ENCODE measurements at places on chromosomes 2 and 18.

- no peak for DNase-seq
Measured at GRCh38 chr2:207478572-207478971, 51.2 kb upstream of the CREB1 start.

GRCh38 chr2:218014706-218015585, 12.2 kb upstream of the TNS1 start:
- no peak for DNase-seq

DNA sequence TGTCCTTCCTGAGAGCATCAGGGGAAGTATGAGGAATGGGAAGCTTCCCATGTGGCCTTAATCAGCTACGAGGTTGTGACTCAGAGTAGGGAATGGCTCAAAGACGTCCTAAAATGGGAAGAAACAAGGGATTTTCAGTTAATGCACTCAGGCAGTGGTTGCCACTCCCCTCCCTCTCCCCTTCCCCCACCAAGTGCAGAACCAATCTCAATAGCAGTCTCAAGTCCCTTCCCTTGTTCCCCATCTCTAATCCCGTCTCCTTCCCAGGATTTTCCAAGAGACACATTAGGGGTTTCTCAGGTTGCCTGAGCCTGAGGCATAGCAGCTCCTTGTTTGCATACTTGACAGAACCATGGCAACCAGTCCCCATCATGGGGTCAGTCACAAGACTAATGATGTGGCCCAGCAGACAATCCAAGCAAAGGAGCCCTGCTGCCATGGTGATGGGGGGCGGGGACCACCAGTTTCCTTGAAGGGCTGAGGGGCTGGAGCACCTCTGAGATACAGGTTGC, 18.2 kb upstream of the RESP18 start:
- DNase-seq = no peak

DNA sequence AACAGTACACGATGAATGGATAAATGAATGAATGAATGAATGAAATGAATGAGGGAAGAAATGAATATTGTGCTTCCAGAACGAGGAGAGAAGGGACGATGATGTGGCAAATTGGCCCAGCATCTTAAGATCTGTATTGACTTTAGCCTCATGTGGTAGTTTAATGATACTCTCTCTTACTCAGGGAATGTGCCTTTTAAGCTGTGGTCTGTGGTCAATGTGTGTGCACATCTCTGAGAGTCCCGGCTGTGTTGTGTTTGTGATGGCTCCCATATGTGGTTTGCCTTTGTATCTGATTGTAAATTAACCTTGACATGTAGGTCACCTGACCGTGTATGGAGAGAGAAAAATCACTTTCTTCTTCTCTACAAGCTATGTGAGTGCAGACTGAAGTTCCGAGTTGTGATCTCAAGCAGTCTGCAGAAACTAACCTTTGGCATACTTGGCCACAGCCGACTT, 91.2 kb downstream of the NEDD4L start:
- DNase-seq = no peak

DNA sequence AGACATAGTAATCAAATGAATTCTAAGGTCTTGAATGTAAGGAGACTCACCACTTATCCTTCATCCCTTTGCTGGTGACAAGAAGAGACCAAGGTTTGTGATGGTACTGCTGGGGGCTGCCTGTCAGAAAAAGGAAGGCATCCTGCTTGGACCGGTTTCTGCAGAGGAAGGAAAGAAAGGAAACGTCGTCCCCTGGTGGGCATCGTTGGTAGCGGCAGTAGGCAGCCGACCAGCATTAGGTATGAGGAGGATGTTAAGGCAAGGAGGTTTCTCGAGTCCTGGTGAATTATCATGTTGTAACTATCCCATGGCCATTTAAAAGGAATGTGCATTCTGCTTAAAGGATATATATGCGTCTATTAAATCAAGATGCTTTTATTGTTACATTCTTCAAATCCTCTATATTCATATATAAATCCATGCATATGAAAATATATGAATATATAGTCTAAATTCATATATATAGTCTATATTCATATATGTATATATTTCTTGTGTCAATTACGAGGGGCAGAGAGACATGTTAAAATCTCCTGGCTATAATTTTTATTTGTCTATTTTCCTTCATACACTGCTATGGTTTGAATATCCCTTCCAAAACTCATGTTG, 94.4 kb upstream of the TGFA start:
- peak; percentile 39 for DNase-seq

- DNase-seq = no peak
Measured at GRCh38 chr2:212727751-212728150, 189.1 kb upstream of the ERBB4 start.

- no peak for DNase-seq
Measured at GRCh38 chr2:25397777-25398176, 56.1 kb upstream of the DNMT3A start.

DNA sequence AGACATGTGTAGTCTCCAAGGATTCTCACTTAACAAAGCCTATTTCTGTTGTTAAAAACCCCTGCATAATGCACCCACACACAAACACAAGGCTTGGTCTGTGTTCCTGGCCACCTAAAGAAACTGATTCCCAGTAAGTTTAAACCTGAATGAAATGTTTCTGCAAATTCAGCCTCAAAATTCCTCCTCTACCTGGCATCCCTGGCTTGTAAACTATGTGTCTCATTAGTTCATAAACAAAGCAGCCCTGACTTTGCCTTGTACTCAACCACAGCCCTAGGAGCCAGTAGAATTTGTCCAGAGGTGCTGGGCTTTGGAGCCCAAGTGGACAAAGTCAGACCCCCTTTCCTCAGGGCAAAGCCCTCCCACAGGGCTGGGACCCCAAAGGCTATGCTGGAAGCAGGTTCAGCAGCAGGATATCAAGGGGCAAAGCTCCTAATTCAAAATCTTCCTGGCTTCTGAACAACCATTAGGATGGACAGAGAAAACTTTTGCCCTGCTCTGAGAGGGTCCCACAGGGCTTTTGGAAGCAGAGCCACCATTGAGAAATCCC, 2.6 kb upstream of the HOXD13 start:
- DNase-seq = no peak

GRCh38 chr18:12841070-12841469, 43.0 kb downstream of the PTPN2 start:
- no peak for DNase-seq

DNA sequence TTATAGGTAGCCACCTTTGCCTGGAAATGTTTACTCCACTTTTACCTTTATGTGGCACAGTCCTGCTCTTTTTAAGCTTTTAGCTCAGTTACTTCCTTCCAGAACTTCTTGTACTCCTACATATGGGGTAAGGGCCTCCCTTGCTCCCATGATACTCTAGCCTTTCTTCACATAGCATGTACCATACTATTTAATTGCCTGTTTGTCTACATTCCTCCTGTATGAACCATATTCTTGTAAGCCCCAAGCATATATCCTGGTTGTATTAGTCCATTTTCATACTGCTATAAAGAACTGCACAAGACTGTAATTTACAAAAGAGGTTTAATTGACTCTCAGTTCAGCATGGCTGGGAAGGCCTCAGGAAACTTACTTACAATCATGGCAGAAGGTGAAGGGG, 90.6 kb upstream of the VWC2L start:
- no peak for DNase-seq

- DNase-seq = no peak
Measured at GRCh38 chr18:62198259-62198658, 11.2 kb downstream of the RELCH start.

DNA sequence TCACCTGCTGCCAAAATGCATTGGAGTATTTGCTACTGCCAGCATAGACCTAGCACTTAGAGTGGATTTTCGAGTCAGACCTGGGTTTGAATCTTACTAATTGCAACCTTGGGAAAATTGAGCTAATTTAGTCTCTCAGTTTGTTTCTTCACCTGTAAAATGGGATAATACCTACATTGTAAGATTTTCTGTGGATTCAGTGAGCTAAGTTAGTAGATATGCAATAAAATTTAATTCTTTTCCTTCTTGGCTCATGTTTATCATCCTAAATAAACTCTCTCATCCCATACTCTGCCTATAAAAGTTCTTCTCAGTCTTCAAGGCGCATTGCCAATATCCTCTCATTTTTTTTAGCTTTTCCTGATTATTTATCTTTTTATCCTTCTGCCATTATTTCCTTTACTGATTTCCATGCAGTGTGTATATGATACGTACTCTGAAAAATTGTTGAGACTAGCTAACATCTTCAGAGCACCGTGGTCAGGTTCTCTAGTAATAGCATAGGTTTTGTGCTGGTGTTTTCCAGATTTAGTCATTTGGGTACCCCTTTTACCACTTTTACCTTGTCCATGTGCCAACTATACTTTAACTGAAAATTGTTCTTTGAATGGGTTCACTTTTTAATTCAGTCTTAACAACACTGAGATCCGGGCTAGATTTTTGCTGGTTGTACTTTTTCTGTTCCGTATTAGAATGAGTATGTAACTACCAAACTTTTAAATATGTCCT, 7.3 kb downstream of the CEP192 start:
- DNase-seq = no peak

DNA sequence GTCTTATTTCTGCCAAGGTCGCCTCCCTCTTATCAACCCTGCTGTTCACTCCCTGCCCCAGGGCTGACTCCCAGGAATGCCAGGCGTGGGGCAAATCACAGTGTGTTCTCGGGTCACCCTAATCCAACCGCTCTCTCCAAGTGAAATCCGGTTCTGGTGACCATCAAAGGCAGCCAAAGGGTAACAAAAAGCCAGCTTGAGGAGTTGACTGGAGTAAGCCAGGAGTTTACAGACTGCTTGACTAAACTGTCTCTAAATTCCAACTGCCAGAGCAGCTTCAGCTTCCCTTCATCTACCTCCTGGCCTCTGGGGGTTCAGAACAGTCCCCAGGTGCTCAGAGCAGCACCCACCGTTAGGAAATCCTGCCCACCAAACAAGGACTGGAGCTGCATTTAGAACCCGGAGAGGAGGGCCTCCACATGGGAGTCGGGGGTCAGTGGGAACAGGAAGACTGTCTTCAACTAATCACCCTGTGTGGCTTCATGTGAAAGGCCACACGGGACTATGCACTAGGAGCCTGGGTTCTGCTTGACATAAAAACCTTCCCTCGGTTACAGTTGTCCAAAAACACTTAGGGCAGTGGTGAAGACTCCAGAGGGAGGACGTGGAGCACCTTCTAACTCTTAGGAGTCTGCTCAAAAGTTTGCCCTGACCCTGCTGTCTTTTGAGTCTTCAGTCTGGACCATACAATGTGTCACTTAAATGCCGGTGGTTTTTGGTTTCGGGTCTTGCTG, 24.2 kb upstream of the MCFD2 start:
- no peak for DNase-seq

DNA sequence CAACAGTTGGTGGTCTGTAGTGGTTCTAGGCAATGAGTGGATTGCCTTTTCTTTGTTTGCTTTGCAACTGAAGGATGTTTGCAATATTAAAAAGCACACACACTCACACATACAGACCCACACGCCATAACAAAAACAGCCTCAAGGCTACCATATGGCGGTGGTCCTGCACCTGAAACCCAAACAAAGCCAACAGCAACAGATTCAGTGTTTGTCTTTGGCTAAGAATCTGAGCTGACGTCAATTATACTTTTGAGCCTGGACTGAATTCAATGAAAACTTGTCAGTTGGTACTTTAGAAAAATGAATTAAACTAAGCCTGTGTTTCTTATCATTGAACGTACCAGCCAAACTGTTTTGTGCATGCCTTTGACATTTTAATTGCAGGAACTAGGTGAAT, 65.0 kb upstream of the NYAP2 start:
- DNase-seq = no peak

DNA sequence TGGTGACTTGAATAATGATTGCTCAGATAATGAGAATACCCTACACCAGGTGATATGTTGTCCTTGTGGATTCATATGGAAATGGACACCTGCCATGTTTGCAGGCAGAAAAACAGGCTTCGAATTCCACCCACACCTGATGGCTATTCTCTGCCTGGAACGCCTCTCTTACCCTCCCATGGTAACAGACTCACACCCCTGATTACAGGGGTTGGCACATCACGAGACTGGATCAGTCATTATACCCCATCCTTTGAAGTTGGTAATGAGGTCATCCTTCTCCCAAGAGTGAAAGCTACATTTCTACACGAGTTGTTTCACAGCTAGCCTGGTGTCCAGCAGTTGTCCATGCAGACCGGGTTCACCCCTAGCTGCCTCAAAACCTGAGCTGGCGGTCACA, 71.4 kb upstream of the MBOAT2 start:
- no peak for DNase-seq

- no peak for DNase-seq
Measured at GRCh38 chr2:218927876-218928275, 31.6 kb upstream of the CDK5R2 start.

- no peak for DNase-seq
Measured at GRCh38 chr2:37792366-37792765, 120.9 kb upstream of the CDC42EP3 start.

DNA sequence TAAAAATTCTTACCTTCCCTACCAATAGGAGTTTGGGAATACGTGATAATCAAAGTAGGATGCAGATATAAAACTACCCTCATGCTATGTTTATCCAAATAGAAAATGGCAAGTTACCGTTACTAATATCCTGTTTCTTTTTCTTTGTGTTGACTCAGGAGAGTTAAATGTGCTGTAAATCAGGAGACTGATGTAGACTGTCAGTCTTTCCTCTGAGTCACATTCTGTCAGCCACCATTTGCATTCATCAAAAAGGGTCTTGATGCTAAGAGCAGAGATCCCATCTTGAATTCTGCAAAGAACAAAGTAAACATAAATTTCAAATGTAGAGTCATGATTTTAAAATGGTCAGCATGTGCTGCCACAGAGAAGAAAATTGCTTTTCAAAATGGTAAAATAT, 712.8 kb downstream of the SOCS6 start:
- DNase-seq = no peak

DNA sequence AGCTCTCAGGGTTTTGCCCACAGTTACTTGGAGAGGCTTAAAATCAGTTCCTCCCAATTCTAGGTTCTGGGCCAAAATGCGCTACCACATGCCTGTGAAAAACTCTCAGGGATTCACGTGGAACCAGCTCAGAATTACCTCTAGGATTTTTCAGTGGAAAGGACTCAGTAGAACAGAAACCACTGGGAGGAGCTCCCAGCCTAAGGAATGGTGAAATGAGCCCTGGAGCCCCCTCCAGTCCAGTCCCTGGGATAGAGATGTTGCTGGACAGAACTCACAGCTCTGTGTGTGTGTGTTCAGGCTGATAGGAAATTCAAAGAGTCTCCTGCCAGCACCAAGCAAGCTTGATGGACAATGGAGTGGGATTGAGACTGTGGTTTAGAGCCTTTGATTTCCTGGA, 21.1 kb upstream of the SLC9A4 start:
- no peak for DNase-seq

DNA sequence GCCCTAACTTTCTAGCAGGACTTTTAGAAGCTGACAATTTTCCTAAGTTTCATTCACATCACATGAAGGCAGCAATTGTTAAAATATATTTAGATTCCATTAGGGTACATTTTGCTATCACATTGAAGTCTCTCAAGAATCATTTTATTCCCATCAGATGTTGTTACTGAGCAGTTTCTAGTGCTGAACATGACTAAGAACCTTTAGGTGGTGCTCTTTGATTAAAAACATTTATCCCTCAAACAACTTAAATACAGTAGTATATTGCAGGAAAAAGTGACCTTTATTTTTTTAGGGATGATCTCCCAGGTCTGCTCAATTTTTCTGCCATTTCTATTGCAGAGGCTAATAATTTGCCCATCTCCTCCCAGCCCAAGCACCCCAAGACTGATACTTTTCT, 22.9 kb upstream of the NARS1 start:
- no peak for DNase-seq

- no peak for DNase-seq
Measured at GRCh38 chr2:177029501-177029900, 183.1 kb upstream of the HNRNPA3 start.
